Activated T-helper 1 cell treated with anti-CD3 and anti-CD28 coated beads, Interleukin-2, amount 50 U/mL, for 16 hours (primary cell): ENCODE measurements at places on chromosomes 13 and 19.

DNA sequence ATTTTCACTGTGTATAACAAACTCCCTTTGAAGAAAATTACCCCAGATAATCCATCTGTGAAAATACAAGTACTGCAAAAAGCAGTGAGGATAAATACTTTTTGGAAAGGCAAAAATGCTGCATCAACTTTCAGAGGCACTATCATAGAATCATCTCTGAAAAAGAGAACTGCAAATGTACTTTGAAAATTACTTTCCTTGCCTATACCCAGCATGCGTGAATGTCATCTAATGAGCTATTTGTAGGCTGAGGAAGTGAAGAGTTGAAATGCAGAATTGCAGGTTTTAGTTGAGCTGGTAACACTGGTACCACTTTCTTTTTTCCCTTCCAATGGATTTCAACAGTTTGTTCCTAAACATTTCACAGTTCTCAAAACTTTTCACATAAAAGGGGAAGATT, 196.7 kb downstream of the TBC1D4 start:
- no peak for DNase-seq

DNA sequence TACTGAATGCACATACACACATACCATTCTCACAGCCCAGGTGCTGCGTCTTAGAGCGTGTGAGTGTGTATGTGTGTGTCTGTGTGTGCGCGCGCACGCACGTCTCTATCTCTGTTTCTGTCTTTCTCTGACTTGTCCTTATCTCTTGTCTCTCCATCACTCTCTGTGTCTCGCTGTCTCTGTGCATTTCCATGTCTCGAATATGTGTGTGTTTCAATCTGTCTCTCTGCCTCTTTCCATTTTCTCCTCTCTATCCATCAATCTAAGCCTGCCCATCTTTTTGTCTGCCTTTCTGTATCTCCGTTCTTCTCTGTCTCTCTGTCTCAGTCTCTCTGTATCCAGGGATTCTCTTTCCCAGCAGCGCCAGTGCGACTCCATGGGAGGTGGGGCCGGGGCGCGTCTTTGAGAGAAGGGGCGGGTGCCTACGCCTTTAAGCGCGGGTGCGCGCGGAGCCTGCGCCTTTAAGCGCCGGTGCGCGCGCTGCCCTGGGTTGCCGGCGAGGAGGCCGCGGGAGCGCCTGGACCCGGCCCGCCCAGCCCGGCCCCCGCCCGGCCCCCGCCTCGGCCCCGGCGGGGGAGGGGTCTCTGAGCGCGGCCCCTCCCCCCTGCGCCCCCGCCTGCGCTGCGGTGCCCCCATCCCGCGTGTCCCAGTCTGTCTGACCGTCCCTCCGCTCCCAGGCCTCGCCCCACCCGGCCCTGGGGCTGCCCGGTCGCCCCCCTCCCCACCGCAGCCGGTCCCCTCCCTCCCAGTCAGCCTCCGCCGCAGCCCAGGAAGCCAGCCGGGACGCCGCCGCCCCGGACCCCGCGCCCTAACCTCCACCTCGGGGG, at the start of gene LRFN3:
TSS of gene LRFN3 (plus strand) at position 464 of the 827 bp plus-strand sequence. CDS start 3,052 bp downstream, outside the sequence.
- peak; percentile 37 for DNase-seq

DNA sequence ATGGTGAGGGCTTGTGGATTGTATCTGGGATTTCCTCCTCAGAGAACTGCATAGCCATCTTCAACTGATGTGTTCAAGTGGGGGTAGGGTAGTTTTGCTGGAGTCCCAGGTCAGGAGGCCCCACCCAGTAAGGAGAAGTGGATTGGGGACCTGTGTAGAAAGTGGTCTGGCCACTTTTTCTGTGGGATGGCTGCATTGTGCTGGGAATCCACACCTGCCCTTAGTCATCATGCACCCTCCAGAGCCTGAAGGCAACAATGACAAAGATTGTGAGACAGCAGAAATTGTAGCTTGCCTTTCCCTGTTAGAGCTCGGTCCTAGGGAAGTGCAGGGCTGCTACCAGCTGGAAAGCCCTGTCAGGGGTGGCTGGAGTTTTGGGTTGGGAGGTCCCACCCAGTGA, 255.4 kb downstream of the NDFIP2 start:
- DNase-seq, result no peak

DNA sequence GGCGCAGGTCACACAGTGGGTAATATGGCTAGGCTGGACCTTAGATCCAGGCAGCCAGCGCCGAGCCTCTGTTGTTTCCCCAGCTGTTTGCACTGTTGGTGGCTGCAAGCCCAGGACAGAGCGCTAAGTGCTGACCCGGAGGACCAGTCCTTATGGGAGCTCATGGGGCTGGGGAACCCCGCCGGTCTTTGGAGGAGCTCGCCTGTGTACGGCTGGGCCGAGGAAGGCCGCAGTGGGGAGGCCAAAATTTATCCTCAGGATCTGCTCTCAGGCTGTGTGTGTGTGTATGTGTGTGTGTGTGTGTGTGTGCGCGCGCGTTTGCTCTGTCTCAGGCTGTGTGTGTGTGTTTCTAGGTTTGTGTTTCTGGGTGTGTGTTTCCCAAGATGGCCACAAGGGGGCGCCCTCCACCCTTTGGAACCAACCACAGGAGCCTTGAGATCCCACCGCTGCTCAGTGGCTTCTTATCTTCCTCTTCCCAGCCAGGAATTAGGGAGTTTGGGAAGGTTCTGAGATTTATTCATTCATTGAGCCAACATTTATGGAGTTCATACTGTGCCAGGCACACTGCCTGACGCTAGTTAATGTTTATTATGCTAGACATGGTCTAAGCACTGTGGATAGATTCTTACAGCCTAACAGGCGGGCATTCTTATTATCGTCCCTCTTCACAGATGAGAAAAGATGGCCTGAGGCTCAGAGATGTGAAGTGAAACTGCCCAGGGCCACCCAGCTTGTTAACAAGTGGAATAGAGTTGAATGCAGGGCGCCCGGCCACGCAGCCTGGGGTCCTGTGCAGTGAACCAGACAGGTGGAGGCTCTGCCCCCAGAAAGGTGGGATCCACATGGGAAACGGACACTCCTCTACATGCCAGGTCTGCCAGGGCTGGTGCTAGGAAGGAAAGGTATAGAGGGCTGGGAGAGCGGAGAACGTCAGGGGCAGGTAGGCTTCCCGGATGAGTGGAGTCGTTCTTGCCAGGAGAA, 13.0 kb downstream of the PGLYRP1 start:
- peak; percentile 53 for DNase-seq

GRCh38 chr13:24168392-24168750, 7.9 kb downstream of the SPATA13 start:
- no peak for DNase-seq

GRCh38 chr13:62130062-62130970, 714.7 kb upstream of the PCDH20 start:
- no peak for DNase-seq

DNA sequence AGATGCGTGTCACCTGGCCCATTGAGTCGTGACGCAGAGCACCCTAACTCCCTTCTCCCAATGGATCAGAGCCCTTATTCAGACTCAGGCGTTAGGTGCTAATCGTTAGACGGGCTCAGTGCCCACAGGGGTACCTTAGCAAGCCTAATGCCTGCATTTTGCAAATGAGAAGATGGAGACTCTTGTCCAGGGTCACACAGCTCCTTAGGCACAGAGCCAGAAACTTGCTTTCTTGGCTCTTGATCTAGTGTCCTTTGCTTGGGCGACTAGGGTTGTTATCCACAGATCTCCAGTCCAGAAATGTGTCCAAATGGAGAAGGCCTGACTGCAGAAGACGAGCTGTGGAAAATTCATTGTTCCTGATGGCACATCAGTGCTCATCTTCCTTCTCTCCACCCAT, 85.1 kb downstream of the C13orf42 start:
- DNase-seq, result no peak

GRCh38 chr19:3849092-3849491, 19.7 kb downstream of the ZFR2 start:
- peak; percentile 20 for DNase-seq

DNA sequence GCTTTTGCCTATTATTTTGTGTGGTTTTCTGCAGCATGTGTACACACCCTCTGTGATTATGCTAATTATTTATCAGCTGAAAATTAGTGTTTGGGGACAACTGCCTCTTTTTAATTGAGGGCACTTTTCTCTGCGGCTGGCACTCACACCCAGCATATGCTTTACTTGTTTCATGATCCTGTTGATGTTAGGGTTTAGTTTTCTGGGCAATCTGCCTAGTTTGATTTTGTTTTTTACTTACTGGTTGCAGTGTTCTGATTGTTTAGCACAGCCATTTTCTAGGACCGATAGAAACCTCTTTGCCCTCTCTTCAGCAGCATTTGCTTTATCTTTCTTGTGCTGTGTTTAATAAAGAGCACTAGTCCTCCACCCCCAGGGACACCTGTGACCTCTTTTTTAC, 161.6 kb downstream of the PAN3 start:
- no peak for DNase-seq

DNA sequence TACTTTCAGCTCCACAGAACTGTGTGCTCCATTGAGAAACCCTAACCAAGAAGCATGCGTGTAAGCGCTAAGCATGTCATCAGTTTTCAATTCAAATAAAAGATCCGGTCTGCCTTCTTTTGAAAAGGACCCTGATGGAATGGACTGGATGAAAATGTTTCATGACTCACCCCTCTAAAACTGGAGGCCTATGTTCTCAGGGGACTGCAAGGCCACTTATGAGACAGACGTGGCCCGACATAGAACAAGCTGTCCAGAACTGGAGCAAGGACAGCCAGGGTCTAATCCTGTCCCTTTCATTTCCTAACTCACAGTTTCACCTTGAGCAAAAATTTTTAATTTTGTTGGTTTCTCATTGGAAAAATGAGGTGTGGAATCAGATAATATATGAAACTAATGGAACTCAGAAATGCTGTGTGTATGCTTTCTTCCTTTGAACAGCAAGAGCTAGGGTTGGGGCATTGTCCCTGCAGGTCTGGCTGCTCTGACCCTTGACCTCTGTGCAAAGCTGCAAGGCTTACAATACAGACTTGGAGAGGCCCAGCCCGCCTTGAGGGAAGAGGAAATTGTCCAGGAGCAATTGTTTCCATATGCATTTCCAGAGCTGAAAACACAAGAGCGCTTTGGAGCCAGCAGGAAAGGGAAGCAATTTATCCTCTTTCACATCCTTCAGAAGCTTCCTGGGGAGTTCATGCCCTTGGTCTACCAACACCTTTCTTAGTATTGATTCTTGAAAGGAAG, 553.4 kb upstream of the KLF12 start:
- no peak for DNase-seq
